ENCODE measurements at places on chromosomes 6 and 20.
A peak's percentile ranks its signal among the peaks of the same experiment; 100 is the strongest.

DNA sequence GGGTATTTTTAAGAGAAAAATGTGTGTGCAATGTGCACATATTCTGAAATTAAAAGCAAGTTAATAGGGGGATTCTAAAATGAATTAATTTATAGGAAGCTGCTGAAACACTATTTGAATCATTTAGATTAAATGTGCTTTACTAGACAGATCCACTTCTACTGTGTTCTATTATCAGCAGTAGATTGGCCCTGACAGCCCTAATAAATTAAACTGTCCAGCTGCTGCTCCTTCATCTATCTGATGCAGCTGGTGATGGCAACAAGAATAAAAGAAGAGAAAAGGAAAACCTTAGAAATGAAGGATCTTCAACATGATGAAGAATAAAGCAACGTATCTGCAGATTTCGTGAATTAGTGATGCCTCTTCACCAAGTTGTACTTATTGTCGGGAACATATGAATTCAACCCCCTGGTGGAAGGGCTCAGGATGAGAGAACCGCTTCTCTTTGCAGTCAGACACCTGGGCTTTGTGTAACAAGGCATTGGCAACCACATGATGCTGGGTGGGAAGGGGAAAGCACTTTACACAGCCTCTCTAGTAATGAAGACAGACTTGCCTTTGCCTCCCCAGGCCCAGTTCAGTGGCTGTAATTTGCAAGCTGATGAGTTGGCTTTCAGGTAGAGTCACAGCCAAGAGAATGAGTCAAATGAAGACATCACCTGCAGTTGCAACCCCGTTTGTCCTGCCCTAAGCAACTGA is 94.4 kb downstream of the LAMP5 start:
- no peak for DNase-seq

DNA sequence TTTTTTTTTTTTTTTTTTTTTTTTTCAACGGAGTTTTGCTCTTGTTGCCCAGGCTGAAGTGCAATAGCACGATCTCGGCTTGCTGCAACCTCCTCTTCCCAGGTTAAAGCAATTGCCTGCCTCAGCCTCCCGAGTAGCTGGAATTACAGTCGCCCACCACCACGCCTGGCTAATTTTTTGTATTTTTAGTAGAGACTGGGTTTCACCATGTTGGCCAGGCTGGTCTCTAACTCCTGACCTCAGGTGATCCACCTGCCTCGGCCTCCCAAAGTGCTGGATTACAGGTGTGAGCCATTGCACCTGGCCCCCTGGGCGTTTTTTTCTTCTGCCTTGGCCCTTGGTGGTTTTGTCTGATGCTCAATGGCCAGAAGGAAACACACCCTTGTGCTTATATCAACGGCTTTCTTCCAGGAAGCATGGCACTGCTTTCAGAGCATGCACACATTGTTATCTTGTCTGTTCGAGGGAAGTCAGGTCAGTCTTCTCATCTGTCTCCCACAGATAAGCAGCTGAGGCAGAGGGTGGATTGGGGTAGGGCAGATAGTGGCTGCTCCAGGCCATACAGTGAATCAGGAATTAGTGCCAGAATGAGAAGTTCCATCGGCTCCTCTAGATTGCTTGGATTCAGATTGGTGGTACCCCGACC is 203.1 kb downstream of the TSHZ2 start:
- no peak for DNase-seq

DNA sequence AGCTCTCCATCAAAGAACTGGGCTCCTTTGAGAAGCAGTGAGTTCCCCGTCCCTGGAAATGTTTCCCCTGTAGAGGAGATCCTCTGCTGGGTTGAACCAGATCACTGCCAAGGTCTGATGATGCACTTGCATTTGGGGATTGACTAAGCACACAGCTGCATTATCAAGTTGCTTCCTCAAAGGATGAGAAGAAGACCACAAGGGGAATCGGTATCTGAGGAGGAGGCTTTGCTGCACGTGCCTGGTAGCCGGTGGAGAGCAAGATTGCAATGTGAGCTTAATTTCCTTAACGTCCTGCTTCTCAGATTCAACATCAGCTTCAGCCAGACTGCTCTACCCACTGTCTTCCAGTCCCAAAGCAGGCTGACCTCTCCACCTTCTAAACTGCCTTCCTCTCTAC is 128.8 kb upstream of the STMND1 start:
- DNase-seq: no peak

DNA sequence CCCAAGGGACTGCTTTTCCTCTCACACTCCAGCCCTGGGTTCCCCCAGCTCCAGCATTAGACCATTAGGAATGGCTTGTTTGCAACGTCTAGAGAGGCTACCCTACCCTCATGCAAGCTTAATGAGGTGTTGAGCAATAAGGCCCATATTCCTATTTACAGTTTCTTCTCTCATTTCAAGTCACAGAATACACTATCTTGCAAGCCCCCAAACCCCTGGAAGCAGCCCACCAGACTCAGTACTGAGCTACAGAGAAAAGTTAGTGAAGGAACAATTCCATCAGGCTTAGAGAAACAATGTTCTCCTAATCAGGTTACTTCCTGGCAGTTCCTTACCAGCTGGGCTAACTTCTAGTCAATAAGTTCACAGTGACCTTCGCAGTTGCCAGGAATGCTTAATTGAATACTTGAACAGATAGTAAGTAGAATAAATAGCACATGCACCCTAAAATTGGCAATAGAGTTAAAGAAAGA is 606.5 kb upstream of the NOX3 start:
- no peak for DNase-seq

DNA sequence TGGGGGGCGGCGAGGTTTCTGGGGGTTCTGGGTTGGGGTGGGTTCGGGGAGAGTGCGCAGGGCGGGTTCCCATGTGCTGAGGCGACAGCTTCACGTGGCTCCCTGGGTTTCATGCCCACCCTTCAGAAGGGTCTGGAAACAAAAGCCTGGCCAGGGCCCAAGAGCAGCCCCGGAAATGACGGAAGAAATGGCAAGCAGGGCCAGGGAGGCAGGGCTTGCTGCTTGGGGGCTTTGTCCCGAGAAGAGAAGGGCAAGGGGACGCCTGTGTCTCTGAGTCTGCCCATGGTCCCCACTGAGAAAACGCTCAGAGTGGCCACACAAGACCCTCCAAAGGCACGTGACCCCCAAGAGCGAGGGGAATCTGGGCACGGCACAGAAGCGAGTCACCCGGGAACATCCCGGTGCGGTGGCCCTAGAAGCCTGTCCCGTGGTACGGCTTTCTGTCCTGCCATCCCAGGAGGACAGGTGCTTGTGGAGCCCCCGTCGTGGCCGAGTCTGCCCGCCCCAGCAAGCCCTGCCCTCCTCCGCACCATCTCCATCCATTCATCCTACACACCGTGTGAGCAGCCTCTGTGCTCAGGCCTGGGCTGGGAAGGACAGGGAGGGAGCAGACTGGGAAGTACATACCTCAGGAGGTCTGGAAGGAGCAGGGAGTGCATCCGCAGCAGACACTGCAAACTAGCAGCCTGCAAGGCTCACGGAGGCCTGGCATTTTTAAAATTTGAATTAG is 9.0 kb downstream of the NPEPL1 start:
- no peak for DNase-seq

DNA sequence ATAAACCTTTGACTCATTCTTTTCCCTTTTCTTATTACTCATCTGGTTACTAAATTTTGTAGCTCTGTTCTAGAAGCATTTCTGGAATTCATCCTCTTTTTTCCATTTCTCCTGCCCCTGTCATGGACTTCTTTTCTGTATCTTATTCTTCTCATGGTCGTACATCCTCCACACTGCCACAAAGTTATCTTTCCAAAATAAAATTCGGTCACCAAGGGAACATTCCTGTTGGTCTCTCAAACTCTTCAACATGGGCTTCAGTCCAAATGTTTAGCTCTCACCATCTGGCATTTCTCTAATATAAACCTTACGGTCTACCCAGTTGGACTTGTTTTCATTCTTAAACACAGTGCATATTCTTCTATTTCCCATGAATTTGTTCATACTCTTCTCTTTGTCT is 428.8 kb upstream of the ID4 start:
- DNase-seq: no peak

- no peak for DNase-seq
These were observed 229.2 kb upstream of the SUPT3H start for GRCh38 chr6:45606831-45607400.

GRCh38 chr6:111604259-111605099 is 1.2 kb downstream of the TRAF3IP2 start:
- no peak for DNase-seq

DNA sequence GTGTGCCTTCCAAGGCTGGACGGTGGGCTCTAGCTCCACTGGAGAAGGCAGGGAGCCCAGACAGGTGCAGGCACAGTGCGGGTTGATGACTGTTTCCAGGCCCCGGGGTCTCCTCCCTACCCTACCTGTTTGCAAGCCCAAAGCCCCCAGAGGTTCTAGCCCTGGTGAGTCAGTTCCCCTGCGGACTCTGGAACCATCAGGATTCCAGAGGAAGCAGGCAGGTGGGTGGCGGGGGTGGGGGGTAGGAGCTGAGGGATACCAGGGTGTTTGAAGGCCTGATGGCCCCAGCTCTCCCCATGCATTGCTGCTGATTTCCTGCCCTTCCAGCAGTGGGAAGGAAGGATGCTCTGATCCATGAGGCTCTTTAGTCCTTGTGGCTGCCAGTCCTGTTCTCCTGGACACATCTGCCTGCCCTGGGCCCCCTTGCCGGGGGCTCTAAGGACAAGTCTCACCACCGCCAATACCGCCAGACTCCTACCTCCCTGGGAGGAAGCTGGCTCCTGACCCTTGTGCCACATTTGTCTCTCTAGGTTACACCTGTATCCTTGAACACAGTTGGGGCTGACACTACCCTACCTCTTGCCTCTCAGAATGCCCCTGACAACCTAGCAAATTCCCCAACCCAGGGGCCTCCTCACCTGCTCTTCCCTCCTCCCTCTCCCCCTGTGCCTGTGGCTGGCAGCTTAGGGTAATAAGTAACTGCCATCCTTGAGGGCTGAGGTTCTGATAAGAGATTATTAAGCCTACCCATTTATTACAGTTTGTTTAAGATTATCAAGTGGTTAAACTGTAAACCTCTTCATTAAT is 21.7 kb downstream of the KCNK5 start:
- DNase-seq: no peak

DNA sequence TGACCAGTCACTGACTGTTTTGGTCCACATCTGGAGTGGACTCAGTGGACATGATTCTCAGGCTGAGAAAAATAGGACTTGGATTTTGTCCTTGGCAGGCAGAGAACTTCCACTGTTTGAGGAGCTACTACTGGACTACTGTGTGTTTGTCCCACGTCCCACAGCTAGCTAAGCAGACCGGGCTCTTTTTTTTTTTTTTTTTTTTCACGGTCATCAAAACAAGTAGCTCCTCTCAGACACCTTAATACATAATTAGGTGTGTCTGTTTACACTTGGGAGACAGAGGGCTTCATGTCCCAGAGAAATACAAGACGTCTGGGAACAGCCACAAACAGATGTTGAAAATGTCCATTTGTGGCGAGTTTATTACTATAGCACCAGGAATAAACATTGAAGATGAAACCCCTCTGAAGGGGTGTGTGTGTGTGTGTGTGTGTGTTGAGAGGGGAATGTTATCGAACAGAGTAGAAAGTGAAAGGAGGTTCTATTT is 155.0 kb upstream of the SUPT3H start:
- DNase-seq: no peak

GRCh38 chr6:31246051-31246521 is 25.8 kb downstream of the HLA-C start:
- no peak for DNase-seq

DNA sequence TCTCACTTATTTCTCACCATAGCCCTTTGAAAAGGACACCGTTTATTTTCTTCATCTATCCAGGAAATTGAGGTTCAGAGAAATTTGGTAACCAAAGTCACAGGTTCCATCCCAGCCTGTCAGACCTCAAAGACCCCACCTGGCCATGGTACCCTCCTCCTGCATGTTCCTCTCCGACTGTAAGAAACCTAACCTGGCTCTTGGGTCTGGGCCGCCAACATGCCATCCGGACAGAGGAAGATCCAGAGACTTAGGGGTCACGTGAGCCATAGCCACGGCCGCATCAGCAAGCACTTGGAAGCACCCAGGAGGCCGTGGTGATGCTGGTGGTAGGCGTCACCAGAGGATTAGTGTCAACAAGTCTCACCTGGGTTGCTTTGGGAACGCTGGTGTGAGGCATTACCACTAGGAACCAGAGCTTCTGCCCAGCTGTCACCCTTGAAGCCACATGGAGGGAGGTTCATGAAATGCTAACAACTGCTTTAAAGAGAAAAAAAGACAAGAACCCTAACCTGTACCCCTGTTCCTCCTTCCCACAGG is 177.1 kb downstream of the EYA2 start:
- no peak for DNase-seq

- peak; percentile 13 for DNase-seq
These were observed 33.4 kb upstream of the SLC22A1 start for GRCh38 chr6:160088069-160088783.

GRCh38 chr6:75211920-75212590 is 6.2 kb upstream of the COL12A1 start:
- DNase-seq: no peak

GRCh38 chr6:4446982-4447381 is 311.6 kb upstream of the ECI2 start:
- no peak for DNase-seq

GRCh38 chr6:167238146-167238693 is 52.9 kb upstream of the UNC93A start:
- no peak for DNase-seq

GRCh38 chr6:54254886-54255285 is 53.4 kb upstream of the TINAG start:
- DNase-seq: no peak

DNA sequence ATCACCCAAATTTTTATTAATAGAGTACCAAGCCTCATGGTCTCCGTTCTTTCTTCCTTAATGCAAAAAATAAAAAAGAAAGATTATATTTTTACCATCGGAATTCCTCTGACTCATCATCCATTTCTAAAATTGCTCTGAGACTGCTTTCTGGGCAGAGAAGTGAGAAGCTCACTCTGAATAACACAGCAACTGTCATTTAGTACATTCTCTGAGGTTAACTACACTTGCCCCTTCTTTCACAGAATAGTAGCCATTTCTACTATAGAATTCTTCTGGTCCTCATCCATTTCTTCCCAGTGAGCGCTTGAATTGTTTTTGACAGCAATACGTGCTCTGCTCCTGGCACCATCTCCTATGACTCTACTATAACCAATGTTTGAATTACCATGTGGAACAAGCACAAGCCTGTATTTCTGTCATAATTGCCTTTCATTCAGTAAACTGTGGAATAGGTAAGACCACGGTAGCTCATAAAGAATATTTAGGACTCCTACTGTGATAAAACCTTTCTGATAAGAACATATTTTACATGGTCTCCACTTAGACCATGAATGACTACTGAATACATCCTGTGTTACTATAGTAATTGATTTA is 435.5 kb upstream of the NRSN1 start:
- no peak for DNase-seq

DNA sequence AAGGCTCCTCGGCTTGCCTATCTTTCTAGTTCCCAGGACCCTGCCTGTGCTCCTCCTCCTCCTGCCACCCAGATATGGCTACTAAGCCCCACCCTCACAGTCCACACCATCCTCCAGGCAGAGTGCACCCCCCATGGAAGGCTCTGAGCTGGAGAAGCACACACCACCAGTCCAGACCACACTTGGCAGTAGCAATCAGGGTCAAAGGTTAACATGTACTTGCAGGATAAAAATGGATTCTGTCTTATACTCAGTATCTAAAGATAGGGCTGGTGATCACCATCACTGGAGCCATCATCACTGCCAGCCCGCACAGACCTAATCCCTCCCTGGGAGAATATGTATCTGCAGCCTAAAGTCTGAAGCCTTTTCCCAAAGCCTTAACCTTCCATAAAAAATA is 83.4 kb downstream of the PRKN start:
- no peak for DNase-seq

All from stimulated activated CD4-positive, alpha-beta T cell treated with anti-CD3 and anti-CD28 coated beads, Interleukin-15, amount 100 ng/mL, for 24 hours (primary cell).